PC-9 (cell line): ENCODE measurements at places on chromosomes 6 and 20. TPM values are rescaled to one million over a fixed set of nuclear protein-coding genes. Genes with fewer than 3 reads are reported as not detected.

DNA sequence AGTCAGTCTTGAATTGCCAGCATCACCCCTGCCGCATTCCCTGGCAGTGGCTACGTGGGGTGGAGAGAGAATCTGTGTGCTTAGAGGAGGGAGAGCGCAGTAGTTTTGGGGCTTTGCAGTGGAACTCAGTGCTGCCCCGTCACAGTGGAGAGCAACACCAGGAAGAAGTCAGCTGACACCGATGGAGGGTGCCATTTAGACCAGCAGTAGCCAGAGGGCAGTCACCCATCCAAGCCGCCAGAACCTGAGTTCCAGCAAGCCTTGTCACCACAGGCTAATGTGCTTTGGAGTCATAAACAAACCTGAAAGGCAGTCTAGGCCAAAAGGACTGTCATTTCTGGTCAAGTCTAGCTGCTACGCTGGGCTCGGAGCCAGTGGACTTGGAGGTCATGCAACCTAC is 22.0 kb upstream of the PERP start:
- no peaks in the 10 kb centered on the region for H3K27me3 ChIP-seq
- no peak for DNase-seq
- no peaks in the 10 kb centered on the region for H3K4me1 ChIP-seq

DNA sequence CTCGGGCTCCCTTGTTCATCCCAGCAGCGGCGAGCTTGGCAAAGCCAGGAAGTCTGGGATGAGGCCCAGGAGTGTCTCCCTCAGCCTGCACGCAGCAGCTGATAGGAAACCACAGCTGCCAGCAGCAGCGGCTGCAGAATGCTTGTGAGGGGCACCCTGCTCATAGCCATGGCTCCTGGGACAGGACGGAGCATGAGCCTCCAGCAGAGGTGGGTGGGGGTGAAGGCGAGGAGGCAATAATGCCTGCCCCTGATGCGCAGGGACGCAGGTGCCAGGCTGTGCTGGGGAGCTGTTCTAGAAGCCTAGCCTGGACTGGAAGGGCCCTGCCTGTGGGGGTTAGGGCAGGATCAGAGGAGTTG is 157.9 kb downstream of the CD83 start:
- H3K4me3 ChIP-seq, result no peak overlapping the region
- H3K27me3 ChIP-seq, result no peaks in the 10 kb centered on the region
- no peak for DNase-seq
- no peaks in the 10 kb centered on the region for H3K36me3 ChIP-seq
- H3K4me1 ChIP-seq, result peaks cover 11% of the 10 kb centered on the region

DNA sequence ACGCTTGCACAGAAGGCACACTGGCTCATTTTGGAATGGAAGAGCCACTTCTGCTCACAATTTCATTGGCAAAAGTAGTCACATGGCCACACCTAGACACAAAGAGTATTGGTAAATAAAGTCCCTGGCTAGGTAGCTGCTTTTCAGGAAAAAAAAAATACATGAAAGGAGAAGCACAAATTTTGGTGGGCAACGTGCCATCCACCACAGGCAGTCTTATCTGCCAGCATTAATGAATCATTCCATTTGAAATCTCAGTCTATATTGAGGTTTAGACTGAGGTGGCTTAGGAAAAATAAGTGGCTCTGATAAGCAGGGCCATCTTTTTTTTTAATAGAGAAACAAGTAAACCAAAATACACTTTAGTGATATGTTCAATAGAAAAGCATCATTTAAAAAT is 44.3 kb downstream of the ADGRB3 start:
- no peak overlapping the region for H3K27ac ChIP-seq
- no peak overlapping the region for H3K4me3 ChIP-seq
- H3K36me3 ChIP-seq, result no peaks in the 10 kb centered on the region

DNA sequence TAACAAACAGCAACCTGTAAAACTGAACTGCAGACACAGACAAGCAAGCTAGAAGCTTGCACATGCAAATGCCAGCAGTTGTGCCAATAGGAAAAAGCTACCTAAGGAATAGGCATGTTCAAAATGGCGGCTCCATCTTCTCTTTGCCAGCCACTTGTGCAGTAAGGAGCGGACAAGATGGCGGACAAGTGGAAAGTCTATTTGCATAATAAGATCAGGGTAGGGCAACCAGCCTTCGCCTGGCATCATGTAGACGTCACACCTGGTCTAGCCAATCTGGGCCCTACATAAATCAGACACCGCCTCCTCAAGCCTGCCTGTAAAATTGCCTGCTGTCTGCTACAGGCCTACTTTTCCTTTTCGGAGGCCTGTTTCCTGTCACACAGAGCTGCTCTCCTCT is 18.0 kb downstream of the C6orf52 start:
- H3K36me3 ChIP-seq, result no peaks in the 10 kb centered on the region
- no peaks in the 10 kb centered on the region for H3K27me3 ChIP-seq
- H3K4me1 ChIP-seq, result no peaks in the 10 kb centered on the region
- no peak overlapping the region for H3K4me3 ChIP-seq
- DNase-seq, result no peak

DNA sequence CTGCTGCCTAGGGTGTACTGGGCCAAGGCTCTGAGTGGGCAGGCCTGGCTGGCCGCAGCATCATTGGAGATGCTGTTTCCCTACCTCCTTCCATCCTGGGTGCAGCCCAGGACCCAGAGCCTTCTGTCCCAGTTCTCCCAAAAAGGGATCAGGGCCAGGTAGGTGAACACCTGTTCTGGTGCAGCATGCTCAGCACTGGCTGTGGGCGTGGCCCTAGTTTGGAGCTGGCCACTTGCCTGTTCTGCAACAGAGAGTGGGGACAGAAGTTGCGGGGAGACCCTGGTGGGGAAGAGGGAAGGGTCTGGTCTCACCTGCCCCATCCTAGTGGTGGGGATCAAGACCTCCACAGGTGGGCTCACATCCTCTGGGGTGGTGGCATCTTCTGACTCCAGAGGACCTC is 1.4 kb upstream of the ARMC12 start:
- no peaks in the 10 kb centered on the region for H3K27me3 ChIP-seq
- no peak overlapping the region for H3K27ac ChIP-seq
- no peaks in the 10 kb centered on the region for H3K36me3 ChIP-seq
- DNase-seq, result no peak
- peaks cover 7% of the 10 kb centered on the region for H3K4me1 ChIP-seq

- no peak overlapping the region for H3K27ac ChIP-seq
- no peaks in the 10 kb centered on the region for H3K27me3 ChIP-seq
- H3K4me1 ChIP-seq, result no peaks in the 10 kb centered on the region
- peaks cover 7% of the 10 kb centered on the region; the same call in 1 of the 2 replicates for H3K36me3 ChIP-seq
- no peak overlapping the region for H3K4me3 ChIP-seq
These were observed 18.4 kb upstream of the SLC22A1 start for GRCh38 chr6:160102956-160103824.

DNA sequence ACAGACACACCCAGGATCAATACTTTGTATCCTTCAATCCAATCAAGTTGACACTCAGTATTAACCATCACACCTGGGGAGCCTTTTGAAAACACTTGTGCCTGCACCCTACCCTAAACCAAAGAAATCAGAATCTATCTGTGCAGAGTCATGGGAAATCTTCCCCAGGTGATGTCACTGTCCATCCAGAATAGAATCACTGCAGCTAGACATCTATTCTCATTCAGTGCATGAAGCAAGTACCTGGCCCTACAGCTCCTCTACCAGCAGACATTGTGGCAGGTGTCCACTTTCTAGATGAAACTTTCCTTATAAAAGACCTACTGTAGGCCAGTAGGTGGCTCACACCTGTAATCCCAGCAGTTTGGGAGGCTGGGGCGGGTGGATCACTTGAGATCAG is 262.4 kb upstream of the MARCKS start:
- H3K36me3 ChIP-seq, result no peaks in the 10 kb centered on the region
- DNase-seq, result no peak
- no peaks in the 10 kb centered on the region; the same call in 1 of the 2 replicates for H3K4me1 ChIP-seq
- no peaks in the 10 kb centered on the region for H3K27me3 ChIP-seq
- no peak overlapping the region for H3K4me3 ChIP-seq

DNA sequence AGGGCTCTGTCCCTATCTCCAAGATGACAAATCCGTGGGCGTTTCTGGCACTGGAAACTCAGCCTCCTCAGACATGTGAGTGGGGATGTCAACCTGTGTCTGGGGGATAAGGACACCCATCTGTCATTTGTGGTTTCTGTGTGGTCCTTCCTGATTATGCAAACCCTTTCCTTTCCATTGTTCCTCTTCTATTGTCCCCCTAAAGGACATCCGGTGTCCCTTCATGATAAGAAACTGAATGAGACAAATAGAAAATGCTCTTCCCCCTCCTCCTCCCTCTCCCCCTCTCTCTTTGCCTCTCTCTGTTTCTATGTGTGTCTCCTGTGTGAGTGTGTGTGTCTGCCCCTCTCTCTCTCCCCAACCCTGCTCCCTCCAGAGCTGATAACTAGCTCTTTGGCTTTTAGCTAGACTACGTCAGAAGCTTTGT is 11.5 kb upstream of the GLP1R start:
- H3K36me3 ChIP-seq, result no peaks in the 10 kb centered on the region
- no peak overlapping the region for H3K27ac ChIP-seq
- peaks cover 93% of the 10 kb centered on the region for H3K27me3 ChIP-seq
- no peak overlapping the region for H3K4me3 ChIP-seq
- no peaks in the 10 kb centered on the region for H3K4me1 ChIP-seq

GRCh38 chr6:38564301-38564700 is 75.4 kb downstream of the BTBD9 start:
- no peaks in the 10 kb centered on the region for H3K4me1 ChIP-seq
- H3K27ac ChIP-seq, result no peak overlapping the region
- H3K36me3 ChIP-seq, result no peaks in the 10 kb centered on the region
- H3K27me3 ChIP-seq, result no peaks in the 10 kb centered on the region
- no peak for DNase-seq

The SNX21 gene
- 9.8 and 13.3 TPM in 2 replicates for total RNA-seq

The CD24 gene
- 93.4 and 145 TPM in 2 replicates for total RNA-seq

The PTK7 gene
- 106 and 110 TPM in 2 replicates for total RNA-seq
